ENCODE measurements at places on chromosomes 2 and 18.
A peak's percentile ranks its signal among the peaks of the same experiment; 100 is the strongest.

DNA sequence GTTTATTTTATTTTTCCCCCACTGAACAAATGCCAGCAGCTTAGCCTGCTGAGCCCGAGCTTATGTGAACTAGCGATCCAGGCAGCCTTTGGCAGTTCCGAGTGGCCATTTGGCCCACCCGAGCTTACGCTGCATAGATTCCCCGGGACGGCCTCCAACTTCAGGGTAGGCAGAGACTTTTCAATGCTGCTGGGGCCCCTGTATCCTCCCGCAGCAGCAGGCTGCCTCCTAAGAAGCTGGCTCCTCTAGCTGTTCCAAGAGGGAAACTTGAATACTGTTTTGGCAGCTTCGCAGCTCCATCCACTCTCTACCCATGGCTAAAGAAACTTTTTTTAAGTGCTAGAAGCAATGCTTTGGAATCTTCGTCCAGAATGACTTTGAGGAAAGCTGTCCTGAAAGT is 295.2 kb downstream of the SS18 start:
- no peak for DNase-seq

DNA sequence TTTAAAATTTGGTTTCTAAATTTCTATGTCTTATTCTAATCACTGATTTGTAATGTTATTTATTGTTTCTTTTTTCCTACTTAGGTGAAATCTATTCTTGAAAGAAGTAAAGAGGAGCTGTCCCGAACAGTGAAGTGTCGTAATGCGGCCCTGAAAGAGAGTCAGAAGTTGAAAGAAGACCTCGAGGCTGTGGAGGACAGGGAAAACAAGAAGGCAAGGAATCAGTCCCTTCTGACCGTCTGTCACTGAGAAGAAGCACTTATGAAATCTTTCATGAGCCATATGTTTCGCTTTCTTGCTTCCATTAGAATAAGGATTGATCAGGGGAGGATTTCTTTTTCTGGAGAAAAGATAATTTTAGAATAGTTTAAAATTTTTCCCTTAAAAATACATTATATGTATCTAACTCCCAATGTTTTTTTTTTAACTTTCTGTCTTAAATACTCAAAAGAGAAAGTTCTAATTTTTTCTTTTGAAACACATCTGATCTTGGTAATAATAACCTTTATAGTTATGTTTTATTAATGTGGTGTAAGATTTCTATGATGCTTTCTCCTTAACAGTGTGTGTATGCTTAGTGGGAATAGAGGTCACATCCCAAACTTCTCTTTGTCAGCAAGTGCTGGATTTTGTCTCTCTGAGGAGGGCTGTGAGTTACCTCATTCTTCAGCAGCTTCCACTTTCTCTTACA is 79.0 kb downstream of the CCDC150 start:
- no peak for DNase-seq

GRCh38 chr2:593356-594026 is 83.7 kb downstream of the TMEM18 start:
- no peak for DNase-seq

DNA sequence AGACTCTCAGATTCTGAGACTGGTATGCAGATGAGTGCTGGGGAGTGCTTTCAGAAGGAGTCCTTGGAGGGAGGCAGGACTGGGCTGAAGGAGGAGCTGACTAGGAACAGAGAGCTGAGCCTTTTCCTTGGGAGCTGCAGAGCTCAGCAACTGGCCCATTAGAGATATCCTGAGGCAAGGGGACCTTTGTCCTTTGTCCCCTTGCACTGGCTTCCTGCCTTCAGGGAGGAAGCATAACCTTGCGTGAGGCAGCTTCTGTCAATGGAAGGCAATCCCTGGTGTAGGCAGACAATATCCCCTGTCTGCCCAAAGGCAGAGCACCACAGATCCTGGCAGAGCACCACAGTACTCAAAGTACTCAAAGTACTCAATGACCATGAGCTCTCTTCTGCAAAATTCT is 375.3 kb downstream of the HRH4 start:
- DNase-seq, result no peak

DNA sequence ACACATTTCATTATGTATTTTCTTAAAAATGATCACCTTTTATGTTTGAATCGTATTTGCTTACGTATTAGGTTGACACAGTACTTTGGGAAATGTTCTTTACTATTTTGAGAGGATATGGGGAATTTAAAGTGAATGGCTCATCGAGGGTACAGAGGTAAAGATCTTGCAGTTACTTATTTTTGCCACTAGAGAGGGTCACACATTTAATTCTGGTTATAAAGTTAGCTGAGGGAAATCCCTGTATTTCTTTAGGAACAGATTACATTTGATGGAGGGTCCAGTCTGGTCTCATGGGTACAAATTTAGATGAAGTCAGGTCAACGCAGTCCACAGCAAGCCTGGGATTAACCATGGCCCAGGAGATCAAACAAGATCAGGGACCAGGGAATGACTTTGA is 24.5 kb downstream of the DYNC2LI1 start:
- DNase-seq, result no peak

DNA sequence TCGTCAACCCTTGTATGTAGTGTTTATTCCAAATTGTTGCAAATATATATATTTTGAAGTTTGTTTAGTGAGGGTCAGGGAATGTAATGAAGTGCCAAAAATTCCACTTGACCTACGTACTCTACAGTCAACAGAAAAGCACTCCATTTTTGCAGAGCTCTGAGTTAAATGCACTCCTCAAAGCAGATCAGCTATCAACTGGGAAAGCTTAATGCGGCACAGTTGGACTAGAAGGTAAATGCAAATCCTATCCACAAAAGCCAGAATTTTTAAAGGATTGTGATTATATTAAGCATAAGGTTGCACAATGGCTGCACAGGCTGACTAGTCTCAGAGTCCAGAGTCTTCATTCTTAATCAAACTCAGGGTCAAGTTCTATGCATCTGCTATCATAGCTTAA is 577.1 kb downstream of the ARHGAP15 start:
- no peak for DNase-seq

DNA sequence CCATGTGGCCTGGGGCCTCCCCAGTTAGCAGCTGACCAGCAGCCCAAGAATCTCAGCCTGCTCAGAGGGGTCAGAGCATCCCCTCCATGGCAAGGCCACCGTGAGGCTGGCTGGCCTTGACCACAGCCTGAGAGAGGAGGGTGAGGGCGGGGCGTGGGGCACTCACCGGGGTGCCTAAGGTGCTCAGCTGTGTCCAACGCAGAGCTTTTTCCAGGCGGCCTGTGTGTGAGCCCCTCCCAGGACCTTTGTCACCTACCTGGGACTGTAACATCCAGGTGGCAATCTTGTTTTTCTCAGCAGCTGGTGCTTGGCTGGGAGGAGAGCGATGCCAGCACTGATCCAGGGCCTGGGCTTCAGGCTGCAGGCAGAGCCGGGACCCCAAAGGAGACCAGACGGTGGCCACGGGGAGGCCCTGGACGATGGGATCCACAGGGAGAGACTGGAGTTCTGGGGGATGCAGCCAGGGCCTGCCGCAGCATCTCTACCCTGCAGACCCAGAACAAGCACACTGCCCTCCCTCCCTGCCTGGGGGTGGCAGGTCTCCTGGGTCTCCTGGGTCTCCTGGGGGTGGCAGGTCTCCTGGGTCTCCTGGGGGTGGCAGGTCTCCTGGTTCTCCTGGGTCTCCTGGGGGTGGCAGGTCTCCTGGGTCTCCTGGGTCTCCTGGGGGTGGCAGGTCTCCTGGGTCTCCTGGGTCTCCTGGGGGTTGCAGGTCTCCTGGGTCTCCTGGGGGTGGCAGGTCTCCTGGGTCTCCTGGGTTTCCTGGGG is 12.3 kb downstream of the SNED1 start:
- DNase-seq, result no peak

DNA sequence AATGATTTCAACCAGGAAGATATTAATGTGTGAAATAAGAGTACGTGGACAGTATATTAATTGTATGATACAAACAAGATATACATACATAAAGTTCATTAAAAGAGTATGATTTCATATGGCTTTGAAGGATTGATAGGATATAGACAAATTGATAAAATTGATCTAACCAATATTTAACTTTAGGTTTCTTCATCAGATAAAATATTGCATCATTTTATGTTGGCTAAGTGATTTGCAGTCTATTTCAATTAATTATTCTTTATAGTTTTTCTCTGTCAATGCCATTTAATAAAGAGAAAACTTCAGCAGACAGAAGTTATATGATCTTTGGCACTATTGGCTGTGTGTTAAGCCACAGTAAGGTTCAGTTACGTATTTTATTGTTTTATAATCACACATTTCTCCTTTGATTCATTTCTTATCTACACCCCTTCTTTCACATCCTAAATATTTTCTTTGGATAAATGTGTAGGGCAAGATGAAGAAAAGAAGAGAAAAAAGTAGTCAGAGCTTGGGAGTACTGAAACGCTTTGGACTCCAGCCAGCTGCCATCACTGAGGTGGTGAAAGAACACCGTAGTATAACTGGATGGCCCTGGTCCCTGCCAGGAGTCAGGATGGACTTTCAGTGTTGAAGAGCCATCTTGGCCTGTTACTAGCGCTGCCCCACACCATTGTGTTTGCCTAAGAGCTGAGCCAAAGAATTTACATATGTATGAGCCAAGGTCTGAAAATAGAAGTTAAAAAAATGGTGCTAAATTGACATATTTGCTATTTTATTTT is 9.8 kb upstream of the CPS1 start:
- DNase-seq, result no peak

DNA sequence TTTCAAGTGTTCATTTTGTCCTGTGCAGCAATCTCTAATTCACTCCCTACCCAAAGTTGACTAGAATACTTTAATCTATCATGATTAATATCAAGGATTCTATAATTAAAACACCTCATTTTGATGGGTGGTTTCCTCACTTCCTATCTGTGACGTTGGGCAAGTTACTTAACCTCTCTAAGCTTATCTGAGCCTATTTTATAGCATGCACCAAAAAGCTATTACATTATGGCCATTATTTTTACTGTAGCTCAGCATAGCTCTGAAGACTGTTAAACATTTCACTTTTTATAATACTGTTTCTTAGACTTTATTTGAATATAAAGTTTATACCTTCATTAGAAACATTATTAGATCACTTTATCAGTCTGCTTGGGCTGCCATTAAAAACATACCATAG is 579.6 kb upstream of the NXPH2 start:
- no peak for DNase-seq

DNA sequence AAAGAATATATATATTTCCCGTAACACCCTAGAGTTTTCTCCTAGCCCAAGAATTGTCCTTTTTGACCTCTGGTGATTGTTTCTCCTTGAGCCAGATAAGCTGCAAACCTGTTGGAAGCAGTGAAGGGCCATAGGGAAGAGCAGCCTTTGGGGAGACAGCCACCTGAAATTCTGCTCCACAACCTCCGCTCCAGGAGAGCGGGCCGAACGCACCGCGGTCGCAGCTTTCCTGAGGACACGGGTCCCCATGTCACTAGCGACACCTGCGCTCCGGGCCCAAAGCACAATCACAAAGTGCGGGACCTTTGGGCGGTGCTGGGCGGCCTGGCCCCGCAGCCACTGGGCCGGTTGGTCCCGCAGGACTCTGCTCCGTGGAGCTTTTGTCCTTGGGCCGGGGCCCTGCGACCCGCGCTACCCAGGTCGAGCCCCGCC is 557 bp upstream of the DSG2 start:
- DNase-seq, result no peak

GRCh38 chr2:227366769-227367426 is 12.2 kb downstream of the TM4SF20 start:
- DNase-seq, result peak; percentile 91

GRCh38 chr2:203886661-203887151 is 19.1 kb downstream of the CTLA4 start:
- no peak for DNase-seq

DNA sequence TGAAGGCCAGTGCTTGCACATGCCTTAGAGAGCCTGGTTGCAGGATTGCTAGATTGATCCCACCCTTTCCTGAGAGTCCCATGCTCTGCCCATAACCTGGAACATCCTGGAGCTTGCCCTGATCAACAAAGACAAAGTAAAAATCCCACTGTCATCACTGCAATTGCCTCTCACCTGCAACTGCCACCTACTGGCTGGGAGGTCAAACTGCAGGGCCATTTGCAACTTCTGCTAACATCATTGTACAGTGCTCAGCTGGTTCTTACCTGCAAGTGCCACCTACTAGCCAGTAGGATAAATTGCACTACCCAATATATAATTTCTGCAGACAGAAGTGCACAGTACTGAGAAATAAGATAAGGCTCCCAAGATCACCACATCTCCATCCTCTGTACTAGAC is 947.5 kb downstream of the CPS1 start:
- no peak for DNase-seq

DNA sequence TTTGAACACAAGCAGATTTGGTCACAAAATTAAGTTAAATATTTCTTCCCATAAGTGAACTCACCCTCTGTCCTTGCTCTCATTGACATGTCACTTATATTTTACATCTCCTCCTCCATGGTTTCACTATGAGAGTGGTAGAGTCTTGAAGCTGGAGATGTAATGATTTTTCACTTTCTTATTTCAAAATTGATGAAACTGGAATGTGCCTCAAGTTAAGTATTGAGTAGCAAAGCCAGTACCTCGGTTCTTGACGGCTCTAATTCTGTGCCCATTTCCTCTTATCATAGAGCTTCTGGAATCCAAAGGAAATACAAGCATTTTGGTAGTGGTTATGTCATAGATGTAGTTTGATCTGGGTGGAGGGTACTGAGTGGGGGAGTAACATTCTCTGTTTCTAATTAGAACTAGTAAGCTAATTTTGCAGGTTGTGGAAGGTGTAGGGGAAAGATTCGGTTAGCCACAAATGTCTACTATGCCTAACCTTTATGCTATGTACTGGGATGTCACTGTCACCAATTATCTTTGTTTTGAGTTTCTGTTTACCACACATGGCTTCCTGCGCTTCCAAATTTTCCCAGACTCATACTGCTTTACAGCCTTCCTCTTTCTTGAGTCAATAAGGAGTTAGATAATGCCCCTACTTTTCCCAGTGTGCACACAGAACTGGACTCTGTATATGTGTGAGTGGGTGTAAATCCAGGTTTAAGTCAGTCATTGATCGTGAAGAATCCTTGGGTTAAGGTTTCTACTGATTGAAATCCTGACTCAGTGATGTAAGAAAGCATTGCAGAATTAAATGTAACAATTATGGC is 96.8 kb downstream of the DIS3L2 start:
- DNase-seq, result no peak

DNA sequence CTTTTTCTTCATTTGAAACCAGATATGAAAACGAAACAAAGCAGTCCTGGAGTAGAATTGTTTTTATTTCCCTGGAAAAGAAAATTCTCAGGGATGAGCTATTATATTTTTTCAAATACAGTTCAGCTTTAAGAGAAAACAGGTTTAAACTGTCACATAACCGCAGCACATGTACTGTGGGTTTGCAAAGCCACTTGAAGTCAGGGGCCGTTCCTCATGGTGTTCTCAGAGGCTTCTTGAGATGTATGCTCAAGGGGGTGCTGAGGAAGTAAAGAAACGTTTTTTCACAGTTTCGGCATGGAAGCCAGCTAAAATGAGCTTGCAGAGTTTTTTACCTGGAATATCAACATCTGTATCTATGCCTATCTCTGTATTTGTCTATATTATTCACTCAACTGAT is 225.3 kb downstream of the MC4R start:
- DNase-seq, result no peak

GRCh38 chr2:28869494-28870145 is 489 bp downstream of the TRMT61B start:
- DNase-seq, result no peak

GRCh38 chr2:154710685-154711084 is 12.2 kb downstream of the KCNJ3 start:
- DNase-seq, result no peak

GRCh38 chr2:240810621-240811020 is 9.4 kb downstream of the KIF1A start:
- DNase-seq, result no peak

- DNase-seq, result no peak
Measured at GRCh38 chr2:48991415-48992131, 162.7 kb downstream of the FSHR start.
